ENCODE measurements at places on chromosomes 5 and 9.

GRCh38 chr9:32875748-32876147, 92.4 kb downstream of the TMEM215 start:
- DNase-seq, result no peak

DNA sequence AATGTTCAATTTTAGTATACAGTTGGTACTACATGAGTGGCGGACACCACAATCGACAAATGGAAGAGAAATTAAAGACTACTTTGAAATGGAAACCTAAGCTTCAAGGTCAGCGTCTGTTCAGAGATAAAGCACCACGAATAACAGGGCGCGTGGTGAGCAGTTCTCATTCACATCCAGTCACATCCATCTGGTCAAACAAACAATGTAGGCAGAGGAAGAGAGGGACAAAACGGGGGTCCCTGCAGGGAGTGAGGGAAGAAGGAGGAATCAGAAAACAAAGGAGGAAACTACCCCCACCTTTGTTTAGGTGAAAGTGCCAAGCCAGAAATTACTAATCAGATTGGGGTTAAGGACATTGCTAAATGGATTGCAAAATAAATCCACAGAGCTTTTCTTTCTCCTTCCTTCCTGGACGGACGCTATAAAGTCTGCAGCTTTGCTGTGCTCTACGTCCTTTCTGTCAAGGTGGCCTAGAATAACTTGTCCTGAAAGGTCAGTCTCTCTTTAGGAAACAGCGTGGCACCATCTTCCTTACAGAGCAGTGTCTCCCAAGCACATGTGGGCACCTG, 138.6 kb downstream of the ENTREP1 start:
- no peak for DNase-seq

DNA sequence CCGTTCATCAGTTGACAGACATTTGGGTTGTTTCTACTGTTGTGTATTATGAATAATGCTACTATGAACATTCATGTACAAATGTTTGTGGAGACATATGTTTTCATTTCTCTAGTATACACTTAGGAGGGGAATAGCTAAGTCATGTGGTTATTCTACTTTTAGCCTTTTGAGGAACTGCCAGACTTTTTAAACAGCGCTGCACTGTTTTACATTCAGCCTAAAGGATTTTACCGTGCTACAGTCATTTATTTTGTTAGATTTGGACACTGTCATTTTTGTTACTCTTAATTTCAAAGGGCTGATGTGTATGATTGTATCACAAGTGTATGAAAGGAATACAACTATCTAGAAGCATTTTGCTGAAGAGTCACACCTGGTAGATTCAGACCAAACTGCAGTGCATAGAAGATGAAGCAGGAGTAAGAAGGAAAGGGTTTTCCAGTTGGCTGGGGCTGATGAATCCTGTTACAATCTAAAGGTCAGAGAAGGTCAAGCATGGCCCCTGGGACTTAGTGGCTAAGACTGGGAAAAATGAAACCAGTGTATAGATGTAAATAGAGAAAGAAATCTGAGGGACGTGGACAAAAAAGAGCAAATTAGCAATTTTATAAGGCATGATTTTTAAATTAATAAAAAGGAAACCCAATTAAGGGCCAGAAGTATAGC, 509.7 kb downstream of the PSAT1 start:
- DNase-seq, result no peak

- DNase-seq, result no peak
Observed at GRCh38 chr5:53256746-53257145, 147.2 kb upstream of the MOCS2 start.

GRCh38 chr9:20271723-20272122, 350.6 kb downstream of the MLLT3 start:
- no peak for DNase-seq

DNA sequence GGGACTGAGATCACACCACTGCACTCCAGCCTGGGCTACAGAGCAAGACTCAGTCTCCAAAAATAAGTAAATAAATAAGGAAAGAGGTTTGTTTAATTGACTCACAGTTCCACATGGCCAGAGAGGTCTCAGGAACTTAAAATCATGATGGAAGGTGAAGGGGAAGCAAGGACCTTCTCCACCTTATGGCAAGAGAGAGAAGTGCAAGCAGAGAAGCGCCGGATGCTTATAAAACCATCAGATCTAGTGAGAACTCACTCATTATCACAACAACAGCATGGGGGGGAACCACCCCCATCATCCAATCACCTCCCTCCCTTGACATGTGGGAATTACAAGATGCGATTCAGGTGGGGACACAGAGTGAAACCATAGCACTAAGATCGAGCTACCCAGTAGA, 22.8 kb upstream of the RGMB start:
- no peak for DNase-seq

GRCh38 chr9:93686127-93686879, 109.9 kb downstream of the PHF2 start:
- DNase-seq, result no peak

GRCh38 chr9:131289301-131290035, at the start of gene PLPP7:
TSS of gene PLPP7 (plus strand) at chr9:131289723. CDS start at chr9:131289998, 275 bp downstream.
- no peak for DNase-seq

GRCh38 chr9:5719100-5719926, 90.4 kb downstream of the RIC1 start:
- no peak for DNase-seq

- no peak for DNase-seq
Observed at GRCh38 chr5:136276946-136277345, 84.0 kb upstream of the SMIM32 start.

DNA sequence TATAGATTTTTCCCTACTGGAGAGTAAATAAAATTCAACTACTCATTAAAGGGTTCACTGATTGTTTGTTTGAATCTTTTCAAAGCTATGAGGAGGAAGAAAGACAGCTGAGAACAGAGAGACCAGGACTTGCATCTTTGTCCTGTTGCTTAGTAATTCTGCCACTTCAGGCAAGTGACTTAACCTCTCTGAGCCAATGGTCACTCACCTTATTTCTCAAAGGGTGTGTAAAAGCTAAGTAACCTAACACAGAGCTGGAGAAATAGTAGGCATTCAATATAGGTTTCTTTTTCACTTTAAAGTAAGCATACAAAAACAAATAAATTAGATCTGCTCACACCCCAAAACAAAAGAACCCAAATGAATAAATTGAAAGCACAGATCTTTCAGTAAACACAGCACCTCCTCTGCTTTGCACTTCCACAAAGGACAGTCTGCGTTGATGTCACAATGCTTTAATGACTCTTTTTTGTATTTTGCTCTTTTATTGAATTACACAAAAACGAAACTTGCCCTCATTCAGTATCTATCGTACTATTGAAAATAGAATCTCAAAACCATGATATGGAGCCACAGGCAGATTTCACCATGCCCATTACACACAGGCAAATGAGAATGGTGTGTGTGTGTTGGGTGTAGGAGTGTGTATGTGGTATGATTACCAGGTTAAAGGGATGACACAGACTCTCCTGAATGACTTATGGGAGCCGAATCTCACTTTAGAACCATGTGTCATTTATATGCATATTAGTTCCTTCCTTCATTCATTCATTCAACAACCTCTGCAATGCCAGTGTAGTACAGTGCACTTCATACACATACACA, 166.0 kb downstream of the EBF1 start:
- no peak for DNase-seq

GRCh38 chr9:123455187-123455586, 99.2 kb downstream of the CRB2 start:
- no peak for DNase-seq

DNA sequence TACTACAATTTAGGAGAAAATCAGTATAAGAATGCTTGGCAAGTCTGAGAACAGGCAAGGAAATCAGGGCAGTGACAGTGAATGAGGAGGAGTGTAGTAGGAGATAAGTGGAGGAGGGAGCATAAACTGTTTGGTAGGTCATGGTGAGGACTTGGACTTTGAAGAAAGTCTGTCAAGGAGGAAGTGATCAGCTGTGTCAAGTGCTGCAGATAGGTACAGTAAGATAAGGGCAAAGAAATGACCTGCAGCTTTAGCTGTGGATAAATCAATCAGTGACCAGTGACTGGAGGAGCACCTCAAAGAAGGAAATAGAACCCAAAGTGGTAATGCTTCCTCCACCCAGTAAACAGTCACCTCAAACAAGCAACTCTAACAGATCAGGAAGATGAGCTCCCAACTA, 106.3 kb downstream of the RAPGEF6 start:
- no peak for DNase-seq

GRCh38 chr5:163105456-163105855, 331.9 kb upstream of the CCNG1 start:
- no peak for DNase-seq

DNA sequence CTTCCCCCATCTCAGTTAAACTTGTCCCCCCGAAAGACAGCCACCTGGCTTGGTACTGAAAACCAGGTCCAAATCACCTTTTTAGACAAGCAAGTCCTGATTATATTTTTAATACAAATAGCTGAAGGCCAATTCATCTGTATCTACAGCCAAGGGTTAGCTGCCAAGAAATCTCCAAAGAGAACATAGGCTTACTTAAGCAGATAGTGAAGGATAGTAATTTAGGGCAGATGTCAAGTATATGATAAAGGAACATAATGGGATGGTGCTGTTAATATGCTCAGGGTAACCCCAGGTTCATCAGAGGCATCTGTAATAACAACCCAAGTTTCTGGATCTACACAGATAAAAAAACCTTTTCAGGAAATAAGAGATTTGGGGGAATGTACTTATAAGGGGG, 133.0 kb downstream of the EBF1 start:
- DNase-seq, result no peak

DNA sequence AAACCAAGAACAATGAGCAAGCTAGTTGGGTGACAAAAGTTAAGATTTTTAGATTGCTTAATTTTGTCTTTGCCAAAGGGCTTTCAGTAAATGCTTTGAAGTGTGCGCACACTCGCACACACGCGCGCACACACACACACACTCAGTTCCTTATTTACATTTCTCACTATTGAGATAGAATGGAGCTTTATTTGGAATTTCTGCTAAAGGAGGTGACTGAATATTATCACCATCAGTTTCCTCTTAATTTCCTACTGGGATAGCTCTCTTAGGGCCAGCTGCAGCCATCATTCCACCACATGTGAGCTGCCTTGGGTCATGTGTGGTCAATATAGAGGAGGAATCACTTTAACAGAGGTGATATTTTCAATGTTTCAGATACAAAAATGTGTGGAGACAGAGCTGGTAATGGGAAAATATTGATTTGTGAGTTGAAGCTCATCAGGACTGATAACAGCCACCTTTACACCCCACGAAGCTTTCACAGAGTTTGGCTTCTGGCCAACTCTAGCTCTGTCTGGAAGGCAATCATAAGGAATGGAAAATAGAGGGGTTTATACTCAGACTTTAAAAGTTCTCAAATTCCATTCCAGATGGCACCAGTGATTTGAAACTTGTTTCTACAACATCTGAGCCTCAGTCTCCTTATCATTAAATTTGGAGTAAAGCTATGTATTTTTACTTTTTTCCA, 99.9 kb downstream of the MACIR start:
- no peak for DNase-seq

- peak; percentile 5 for DNase-seq
Observed at GRCh38 chr5:153960269-153961215, 78.2 kb downstream of the FAM114A2 start.

Data from activated CD4-positive, alpha-beta T cell treated with anti-CD3 and anti-CD28 coated beads, Interleukin-2, Interleukin-4, amounts not matched to agents 100 ng/mL and 50 ng/mL, durations not matched to agents 16 hours and 8 hours (primary cell).